ENCODE measurements at places on chromosomes 2 and 18.

DNA sequence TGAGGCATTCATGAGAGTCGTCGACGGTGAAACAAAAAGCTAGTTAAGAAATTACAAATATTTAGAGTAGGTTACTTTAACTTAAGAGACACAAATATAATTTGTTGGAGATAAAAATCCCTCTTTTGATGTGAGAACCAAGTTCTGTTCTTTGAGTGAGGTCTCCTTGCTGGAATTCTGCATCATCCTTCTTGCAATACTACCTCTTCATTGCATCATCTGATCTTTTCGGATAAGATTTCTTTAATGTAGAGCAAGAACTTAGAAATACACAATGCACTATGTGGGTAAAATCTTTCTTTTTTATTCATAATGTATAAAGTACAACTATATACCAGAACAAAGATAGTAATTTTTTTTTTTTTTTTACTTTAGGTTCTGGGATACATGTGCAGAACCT, 118.4 kb downstream of the ARL4C start:
- DNase-seq: no peak

- DNase-seq: no peak
Observed at GRCh38 chr18:30280186-30280585, 762.4 kb downstream of the DSC3 start.

GRCh38 chr2:91975130-91975491, 2896.1 kb upstream of the TEKT4 start:
- DNase-seq: no peak

DNA sequence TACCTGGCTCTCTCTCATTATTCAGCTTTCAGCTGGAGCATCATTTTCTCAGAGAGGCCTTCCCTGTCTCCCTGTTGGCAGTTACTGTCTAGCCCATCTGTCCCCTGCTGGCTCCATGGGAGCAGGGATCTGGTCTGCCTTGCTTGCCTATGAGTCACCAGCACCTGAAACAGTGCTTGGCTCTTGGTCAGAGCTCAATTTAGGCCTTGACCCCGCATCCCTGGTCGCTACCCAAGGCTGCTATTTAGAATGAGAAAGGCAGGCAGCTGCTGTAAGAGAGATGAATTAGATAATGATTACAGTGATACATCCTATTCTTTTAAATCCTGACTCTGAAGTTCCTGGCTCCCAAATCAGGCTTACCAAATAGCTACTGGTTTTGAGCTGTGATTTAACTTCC, 32.9 kb downstream of the KCNE4 start:
- no peak for DNase-seq

GRCh38 chr2:40227210-40227609, 224.7 kb downstream of the SLC8A1 start:
- no peak for DNase-seq

DNA sequence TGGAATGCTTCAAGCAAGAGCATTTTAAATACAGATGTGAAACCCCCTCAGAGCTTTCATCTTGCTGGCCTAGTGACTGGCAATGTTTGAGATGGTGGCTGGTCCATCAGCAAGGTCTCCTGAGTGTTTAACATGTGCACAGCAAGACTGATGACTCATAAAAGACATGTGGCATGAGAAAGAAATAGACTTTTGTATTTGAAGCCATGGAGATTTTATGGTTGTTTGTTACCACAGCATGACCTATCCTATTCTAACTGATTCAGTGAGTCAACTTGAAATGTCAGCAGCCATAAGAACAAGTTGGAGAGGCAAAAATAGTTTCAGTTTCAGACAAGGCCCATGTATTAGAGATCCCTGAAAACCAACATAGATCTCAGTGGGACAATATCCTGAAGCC, 154.7 kb upstream of the LYPD1 start:
- no peak for DNase-seq

- no peak for DNase-seq
Observed at GRCh38 chr2:80001701-80002101, 302.9 kb downstream of the LRRTM1 start.

- DNase-seq: no peak
Observed at GRCh38 chr2:236550701-236551465, 18.7 kb upstream of the ACKR3 start.

DNA sequence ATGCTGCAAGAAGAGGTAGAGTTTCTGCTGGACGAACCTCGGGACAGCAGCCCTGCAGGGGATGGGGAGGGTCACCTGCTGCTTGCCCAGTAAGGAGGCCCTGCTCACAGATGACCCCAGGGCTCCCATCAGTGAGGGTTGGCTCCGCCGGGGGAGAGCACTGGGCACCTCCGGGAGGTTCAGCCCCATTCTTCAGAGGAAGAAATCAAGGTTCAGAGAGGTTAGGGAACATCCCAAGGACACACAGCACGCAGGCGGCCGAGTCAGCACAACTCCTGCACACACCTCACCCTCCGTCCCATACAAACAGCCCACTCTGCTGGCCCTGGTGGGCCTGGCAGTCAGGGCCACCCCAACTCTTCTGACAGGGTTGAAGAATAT, 11.7 kb upstream of the CCDC74B start:
- DNase-seq: no peak

DNA sequence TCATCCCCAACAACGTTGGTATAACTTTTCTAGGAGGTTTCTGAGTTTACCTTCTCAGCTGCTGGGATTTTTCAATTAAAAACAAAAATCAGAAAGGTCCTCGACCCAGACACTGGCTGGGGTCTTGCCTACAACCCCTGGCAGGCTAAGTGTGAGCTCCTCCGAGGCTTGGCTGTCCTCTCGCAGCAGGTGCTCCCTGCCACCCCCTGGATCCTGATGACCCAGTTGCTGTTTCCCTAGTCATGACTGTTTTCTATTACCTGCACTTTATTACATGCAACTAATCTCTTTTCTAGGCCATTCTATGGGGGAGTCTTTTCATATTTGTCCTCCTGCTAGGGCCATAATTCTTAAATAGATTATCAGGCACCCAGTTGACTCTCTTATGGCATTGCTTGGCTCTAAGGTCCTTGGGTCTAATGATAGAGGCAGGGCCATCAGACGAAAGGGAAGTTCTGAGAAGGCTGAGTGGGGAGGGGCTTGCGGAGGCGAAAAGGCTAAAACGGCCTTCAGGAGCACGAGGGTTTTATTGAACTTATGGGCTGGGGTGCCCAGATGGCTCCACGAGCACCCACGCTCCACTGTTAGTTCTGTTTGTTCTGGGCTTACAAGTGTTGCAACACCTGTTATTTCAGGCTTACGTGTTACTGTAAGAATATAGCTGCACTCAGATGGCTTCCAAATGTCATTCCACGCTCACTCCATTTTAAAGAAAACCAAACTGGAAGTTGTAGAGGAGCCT, 166.0 kb downstream of the NCK2 start:
- DNase-seq: no peak

GRCh38 chr2:59249441-59250306, 1008.5 kb upstream of the FANCL start:
- DNase-seq: no peak

- no peak for DNase-seq
Observed at GRCh38 chr2:109255654-109256053, 126.6 kb downstream of the SH3RF3 start.

DNA sequence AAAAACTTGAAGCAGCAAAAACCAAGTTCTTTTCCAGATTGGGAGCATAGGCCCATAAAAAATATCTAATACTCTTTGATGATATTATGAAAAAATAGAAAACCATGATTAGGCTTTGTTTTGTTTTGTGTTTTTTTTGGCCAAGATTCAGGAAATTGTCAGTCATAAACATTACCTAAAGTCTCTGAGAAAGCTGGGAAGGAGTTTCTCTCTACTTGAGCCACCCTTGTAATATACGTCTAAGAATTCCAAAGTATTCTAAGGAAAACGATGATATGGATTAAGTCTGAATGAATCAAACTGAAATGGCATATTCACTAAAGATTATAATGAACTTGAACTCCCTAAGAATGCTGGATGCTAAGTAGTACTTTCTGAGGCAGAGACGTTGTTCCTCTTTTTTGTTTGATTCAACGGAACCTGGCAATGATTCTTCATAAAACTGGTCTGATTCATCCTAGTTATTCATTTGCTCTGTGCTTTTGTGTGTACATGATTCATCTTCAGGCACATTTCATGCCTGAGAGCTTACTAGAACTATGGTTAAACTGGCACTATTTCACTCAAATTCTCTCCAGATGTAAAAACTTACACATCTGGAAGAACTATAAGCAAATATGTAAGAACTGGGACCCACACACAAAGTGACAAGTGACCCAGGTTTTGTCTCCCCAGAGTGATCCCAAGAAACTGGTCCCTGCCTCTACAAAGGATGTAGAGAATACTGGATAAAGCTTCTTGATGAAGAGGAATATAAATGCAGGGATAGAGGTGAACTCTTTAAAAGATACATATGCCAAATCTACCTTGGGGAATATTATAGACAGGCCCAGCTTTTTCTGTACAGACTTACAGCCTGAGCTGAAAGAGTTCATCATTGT, 159.7 kb downstream of the DOCK10 start:
- no peak for DNase-seq

GRCh38 chr2:232787806-232788205, 11.4 kb upstream of the KCNJ13 start:
- no peak for DNase-seq

- no peak for DNase-seq
Observed at GRCh38 chr18:73681912-73682311, 465.7 kb downstream of the FBXO15 start.

DNA sequence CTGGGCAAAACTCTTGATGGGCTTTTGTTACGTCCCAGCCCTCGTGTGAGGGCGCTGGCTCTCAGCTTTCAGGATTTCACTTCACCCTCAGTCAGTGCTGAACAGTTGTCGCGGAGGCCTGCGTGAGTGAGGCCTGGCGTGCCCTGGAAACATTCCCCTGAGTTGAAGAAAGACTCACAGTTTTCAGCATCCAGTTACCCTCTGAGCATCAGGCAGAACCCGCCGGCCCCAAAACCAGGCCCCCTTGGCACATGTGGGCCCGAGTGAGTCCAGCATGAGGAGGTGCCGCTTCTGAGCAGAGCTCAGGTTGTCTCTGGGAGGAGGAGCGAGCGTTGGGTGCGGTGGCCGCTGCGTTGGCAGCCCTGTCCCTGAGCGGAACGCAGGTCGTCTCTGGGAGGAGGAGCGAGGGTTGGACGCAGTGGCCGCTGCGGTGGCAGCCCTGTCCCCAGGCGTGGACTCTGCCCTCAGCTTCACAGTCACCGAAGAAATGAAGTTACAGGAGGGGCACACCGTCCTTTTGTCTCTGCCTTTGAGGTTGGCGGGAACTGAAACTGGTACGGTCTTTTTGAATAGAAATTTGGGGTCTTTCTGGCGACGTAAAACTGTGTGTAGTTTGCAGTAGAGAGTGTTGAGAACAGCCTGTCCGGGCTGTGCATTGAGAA, at the start of gene NEU4:
TSS of gene NEU4 (plus strand) at position 473 of the 662 bp plus-strand sequence. CDS start 5,292 bp downstream, outside the sequence.
- no peak for DNase-seq

GRCh38 chr18:28689588-28689987, 512.7 kb upstream of the CDH2 start:
- no peak for DNase-seq

- no peak for DNase-seq
Observed at GRCh38 chr2:239723486-239724193, 301.5 kb downstream of the NDUFA10 start.

DNA sequence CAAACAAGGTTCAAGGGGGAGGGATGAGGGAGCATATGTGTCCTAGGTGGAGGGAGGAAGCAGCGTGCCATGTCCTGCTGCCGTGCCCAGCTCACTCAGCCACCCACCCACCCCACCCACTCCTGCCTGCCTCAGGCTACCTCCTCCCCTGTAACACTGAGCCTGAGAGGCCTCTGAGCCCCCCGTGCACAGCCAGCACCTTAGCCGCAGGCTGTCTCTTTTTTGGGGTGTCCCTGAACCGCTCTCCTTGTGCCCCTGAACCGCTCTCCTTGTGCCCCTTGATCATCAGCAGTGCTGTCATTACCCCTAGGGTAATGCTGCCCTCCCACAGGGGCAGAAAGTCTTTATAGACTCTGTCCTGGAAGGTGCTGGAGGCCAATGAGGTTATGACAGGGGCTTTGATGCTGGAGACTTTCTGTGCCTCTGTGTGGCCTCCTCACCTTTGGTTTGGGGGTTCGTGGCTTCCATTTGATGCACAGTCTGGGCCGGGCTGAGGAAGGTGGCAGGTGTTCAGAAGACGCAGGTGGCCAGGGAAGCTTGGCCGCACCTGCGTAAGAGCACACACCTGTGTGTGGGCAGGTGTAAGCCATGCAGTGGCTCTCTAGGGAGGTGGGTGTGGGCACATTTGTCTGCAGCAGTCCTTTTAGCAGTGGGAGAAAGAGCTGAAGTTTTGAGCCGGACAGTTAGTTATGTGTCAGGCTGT, 140.0 kb downstream of the SEPTIN10 start:
- DNase-seq: no peak

DNA sequence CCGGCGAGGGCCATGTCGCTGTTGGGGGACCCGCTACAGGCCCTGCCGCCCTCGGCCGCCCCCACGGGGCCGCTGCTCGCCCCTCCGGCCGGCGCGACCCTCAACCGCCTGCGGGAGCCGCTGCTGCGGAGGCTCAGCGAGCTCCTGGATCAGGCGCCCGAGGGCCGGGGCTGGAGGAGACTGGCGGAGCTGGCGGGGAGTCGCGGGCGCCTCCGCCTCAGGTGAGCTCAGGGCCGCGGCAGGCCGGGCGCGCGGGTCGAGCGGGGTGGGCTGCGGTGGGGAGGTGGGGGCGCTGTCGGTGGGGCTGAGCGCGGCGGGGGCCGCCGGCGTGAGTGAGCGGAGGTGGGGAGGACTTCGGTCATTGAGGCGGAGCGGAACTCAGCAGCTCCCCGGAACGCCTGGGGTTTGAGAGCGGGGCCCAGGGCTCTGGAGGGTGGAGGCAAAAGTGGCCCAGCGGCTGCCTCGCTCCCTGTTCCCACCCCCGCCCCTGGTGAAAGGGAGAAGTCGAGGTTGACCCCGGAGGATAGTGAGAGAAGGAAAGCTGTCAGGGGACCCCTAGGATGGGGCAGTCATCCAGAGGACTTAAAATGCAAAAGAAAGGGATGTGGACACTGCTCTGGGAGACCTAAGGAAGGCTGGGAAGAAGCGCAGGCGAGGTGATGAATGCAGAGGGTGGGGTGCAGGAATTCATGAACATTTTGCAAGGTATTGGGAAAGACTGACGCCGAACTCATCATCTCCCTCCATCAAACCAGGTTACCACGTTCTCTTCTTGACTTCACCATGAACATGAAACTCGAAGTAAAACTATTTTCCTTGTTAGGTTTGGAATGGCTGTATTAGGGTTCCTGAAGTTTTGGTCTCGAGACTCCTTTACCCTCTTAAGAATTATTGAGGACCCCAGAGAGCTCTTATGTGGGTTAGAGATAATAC, 633 bp downstream of the MALT1 start:
- DNase-seq: peak; percentile 56

DNA sequence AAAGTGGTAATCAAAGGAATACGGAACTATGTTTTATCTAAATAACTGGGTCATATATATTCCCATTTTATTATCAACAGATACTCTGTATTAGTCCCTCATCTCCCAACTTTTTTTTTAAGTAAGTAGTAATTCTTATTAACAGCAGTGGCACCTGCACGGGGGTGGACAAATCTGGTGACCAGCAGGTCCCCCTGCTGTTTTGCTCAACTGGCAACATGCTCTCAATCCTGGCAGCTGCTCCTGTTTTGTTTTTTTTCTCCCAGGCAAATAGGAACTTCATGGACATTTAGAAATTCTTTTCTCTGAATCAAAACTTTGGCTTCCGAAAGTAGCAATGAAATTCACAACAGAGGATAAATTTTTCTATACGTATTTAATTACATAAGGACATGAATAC, 193.5 kb downstream of the SS18 start:
- DNase-seq: no peak

Data from T-helper 9 cell (primary cell).